ENCODE measurements at places on chromosomes 7 and 10. TPM values are rescaled to one million over a fixed set of nuclear protein-coding genes. Genes with fewer than 3 reads are reported as not detected.

Gene STAMBPL1
- 37.0 TPM for total RNA-seq

Gene CALHM2
- total RNA-seq: 124 TPM

Gene SLC18A3
- not detected for total RNA-seq

Gene SAP25
- total RNA-seq: 11.8 TPM

Gene FAM221A
- 10.1 TPM for total RNA-seq

Gene CLDN15
- total RNA-seq: 27.7 TPM

Gene FAM25G
- total RNA-seq: not detected

Gene KIF11
- total RNA-seq: not detected

Gene TNPO3
- total RNA-seq: 59.4 TPM

Gene ADCY1
- total RNA-seq: 3.6 TPM

Gene PLEKHA8
- 4.8 TPM for total RNA-seq

Gene MINDY4
- 6.0 TPM for total RNA-seq

Gene ZCCHC24
- 180 TPM for total RNA-seq

GRCh38 chr7:36522453-36523007, 132.9 kb downstream of the ANLN start:
- no peak overlapping the region for H3K27ac ChIP-seq
- H3K36me3 ChIP-seq: no peaks in the 10 kb centered on the region
- no peak for DNase-seq
- no peaks in the 10 kb centered on the region for H3K27me3 ChIP-seq
- H3K4me3 ChIP-seq: no peak overlapping the region
- no peaks in the 10 kb centered on the region for H3K4me1 ChIP-seq

GRCh38 chr7:8411103-8411502, 22.3 kb upstream of the NXPH1 start:
- DNase-seq: no peak
- H3K4me3 ChIP-seq: no peak overlapping the region
- H3K27ac ChIP-seq: no peak overlapping the region
- H3K36me3 ChIP-seq: no peaks in the 10 kb centered on the region

DNA sequence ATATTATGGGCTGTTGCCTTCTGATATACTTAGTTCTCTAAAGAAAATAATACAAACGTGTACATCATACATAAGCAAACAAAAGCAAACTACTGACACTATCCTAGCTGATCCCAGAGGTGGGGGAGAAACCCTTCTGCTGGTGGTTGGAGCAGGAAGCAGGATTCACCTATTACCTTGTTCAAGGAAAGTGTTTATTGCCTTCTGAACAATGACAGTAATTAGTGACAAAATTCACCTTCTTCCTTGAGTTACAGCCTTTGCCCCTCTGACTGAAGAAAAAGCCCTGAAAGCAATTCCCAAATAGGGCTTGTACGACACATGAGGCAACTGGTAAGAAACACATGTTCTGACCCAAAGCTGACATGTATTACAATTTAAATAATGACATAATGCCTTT, 118.8 kb upstream of the AKR1E2 start:
- no peak overlapping the region for H3K4me3 ChIP-seq
- no peaks in the 10 kb centered on the region for H3K36me3 ChIP-seq
- H3K27me3 ChIP-seq: no peaks in the 10 kb centered on the region
- no peak for DNase-seq
- H3K27ac ChIP-seq: no peak overlapping the region

DNA sequence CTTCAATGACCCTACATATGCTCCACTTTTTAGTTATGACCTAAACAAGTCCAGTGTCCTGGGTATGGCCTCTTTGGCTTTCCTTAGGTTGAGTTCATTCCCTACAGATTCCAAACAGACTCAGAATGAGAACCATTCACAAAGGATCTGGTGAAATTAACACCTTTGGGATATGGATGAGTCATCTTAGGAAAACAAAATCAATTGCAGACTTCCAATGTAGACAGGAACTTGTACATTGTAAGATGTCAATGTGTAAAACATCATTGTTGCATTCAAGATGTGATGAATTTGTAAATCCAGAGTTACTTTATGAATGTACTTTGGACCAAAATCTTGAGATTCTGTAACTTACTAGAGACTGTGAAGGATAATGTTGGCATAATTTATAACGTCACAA, 43.4 kb upstream of the HECTD2 start:
- no peaks in the 10 kb centered on the region for H3K36me3 ChIP-seq
- H3K4me3 ChIP-seq: no peak overlapping the region
- no peaks in the 10 kb centered on the region for H3K4me1 ChIP-seq
- no peaks in the 10 kb centered on the region for H3K27me3 ChIP-seq
- no peak overlapping the region for H3K27ac ChIP-seq

DNA sequence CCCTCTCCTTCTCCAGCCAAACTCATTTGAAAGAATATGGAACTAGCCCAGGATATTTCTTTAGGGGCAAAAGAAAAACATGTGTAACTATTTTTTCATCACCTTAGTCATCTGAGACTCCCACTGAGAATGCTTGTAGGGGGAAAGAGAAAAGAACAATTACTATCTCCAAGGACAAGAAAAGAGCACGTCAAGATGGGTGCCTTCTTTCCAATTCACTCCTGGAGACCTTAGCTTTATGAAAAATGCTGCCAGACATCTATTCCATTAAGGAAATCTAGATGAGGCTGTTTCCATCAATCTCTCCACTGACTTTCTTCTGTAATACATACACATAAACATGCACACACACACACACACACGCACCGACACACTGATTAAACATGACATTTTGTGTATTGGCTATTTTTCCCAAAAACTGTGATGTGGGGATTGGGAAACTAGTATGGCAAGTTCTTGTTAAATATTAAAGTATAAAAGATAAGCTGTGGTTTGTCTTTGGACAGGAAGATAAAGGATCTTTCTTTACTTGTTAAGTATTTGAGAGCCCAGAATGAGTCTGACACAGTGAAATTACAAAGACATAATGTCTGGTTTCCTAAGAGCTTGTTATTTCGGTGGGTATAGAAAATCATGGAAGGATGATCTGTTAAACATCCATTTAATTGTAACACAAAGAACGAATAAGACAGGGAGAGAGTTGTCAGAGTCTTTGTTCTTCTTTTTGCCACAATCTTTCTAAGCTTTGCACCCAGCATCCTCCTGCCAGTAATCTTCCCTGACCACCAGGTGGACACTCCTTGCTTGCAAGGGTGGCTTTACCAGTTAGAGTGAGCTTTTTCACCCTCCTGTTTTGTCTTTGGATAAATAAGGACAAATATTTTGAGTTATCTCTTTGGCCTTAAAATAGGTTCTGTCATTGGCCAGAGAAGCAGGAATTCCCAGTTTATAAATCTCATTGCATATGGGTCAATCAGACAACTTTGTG, 177.3 kb upstream of the TMEM72 start:
- H3K4me1 ChIP-seq: no peaks in the 10 kb centered on the region
- no peak overlapping the region for H3K4me3 ChIP-seq
- H3K27me3 ChIP-seq: no peaks in the 10 kb centered on the region
- DNase-seq: no peak
- H3K27ac ChIP-seq: no peak overlapping the region

GRCh38 chr7:134722786-134723322, 56.6 kb upstream of the CALD1 start:
- no peaks in the 10 kb centered on the region for H3K4me1 ChIP-seq
- no peak overlapping the region for H3K4me3 ChIP-seq
- H3K27ac ChIP-seq: peak overlapping the region; percentile 44
- no peak for DNase-seq
- no peaks in the 10 kb centered on the region for H3K27me3 ChIP-seq
- no peaks in the 10 kb centered on the region for H3K36me3 ChIP-seq

DNA sequence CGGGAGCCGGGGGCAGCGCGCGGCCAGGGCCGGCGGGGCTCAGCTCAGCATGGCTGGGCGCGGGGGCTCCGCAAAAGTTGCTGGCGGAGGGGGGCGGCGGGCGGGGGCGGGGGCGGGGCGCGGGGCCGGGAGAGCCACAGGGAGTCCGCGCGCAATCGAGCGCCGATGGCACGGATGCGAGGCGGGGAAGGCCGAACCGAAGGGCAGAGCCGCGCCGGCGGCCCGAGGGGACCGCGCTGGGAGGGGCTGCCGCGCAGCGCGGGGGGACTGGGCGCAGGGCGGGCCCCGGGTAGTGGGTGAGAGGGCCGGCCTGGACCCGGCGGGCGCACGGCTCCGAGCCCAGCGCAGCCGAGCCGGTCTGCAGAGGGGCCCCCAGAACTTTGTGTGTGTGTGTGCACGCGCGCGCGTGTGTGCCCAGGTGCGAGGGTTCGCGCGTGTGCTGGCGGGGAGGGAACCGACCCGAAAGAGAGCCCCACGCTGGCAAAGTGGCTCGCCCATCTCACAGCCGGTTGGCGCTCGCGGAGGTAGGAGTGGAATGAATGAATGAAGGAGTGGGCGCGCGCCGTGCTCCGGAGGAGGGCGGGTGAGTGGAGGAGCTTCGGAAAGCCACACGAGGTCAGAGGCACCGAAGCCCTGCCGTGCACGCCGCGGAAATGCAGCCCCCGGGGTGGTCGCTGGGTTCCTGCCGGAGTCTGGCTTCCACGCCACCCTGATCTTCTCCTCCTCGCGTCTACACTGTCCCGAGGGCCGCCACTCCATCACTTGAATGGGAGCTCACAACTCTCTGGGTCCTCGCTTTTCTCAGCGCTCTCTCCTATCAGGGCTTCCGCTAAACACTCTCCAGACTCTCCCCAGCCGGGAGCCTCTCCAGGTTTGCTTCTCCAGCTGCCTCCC, at the start of gene HIPK2:
Gene HIPK2, minus strand, starts transcription at position 51 of the 894 bp plus-strand sequence. CDS start 375 bp downstream, outside the sequence.
- peak; percentile 90 for DNase-seq
- H3K27ac ChIP-seq: peak within 1 kb of the TSS; percentile 94
- H3K4me3 ChIP-seq: peak within 1 kb of the TSS; percentile 78
- no peaks in the 10 kb centered on the region for H3K36me3 ChIP-seq
- H3K4me1 ChIP-seq: no peaks in the 10 kb centered on the region

DNA sequence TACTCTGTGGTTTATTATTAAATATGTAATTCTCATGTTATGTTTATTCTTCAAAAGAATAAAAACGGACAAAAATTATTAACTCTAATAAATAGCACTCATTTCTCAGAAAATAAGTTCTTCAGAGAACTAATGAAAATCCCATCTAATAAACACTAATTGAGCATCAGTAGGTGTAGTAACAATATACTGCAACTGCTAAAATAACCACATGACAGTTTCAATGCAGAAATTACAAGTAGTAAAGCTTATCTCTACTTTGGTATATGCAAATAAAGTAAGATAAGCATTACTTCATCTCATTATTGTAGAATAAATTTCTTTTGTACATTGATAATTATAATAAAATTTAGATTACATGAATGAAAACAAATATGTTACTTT, 56.4 kb upstream of the DKK1 start:
- H3K36me3 ChIP-seq: no peaks in the 10 kb centered on the region
- no peak overlapping the region for H3K4me3 ChIP-seq
- H3K27me3 ChIP-seq: no peaks in the 10 kb centered on the region
- DNase-seq: no peak

DNA sequence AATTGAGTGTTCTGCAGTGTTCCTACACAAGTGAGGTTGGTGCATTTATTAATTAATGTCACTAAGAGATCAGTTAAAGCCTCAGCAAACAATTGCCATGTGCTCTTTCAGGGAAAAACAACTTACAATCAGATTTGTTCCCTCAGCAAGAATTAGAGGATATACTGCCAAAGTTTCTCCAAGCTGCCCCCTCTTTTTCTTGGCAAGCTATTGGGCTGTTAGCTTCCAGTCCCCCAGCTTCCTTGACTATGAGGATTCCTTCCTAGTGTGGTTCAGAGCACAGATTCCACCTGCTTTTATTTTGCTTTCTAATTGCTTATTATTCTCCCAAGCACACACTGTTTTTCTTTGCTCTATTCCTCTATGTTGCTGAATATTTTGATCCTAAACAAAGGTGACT, 112.7 kb downstream of the RBM20 start:
- DNase-seq: no peak
- H3K27ac ChIP-seq: no peak overlapping the region
- H3K4me1 ChIP-seq: peaks cover 3% of the 10 kb centered on the region
- H3K36me3 ChIP-seq: no peaks in the 10 kb centered on the region

DNA sequence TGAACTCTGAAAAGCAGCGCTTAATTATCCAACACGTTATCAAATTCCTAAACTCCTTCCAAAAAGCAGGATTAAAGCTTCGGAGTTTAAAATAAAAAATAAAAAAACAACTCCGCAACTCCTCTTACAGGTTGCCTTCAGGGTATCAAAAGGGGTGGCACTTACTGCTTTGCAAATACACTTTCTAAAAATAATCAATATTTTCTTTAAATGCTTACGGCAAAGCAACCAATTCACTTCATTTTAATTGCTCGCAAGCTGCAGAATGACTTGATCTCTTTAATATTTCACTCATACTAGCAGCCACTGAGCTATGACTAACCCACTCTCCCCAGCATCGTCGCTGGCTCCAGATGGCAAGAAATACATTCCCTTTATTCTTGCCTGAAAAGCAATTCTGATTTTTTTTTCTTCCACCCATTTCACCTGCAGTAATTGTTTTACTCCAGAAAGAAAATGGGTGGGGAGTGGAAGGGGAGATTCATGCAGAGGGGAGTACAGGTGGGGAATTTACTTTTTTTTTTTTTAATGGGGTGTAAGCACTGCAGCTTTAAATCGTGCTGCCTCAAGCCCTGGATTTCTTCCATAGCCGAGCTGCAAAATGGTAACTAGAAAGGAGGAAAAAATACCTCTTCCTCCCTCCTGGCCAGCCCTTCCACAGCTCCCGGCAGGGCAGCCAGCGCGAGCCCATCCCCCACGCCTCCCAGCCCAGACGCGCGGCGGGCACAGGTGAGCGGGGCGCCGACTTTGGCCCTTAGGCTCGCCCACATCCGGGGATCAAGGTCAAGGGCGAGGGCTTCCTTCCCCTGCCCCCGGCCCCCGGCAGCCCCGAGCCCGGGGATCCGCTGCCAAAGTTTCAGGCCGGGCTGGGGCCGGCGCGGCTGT, 54.2 kb upstream of the FHIP2A start:
- H3K4me1 ChIP-seq: peaks cover 8% of the 10 kb centered on the region
- H3K27me3 ChIP-seq: no peaks in the 10 kb centered on the region
- H3K36me3 ChIP-seq: no peaks in the 10 kb centered on the region
- peak overlapping the region; percentile 84 for H3K4me3 ChIP-seq

- DNase-seq: peak; percentile 50
- H3K4me3 ChIP-seq: no peak overlapping the region
- peaks cover 19% of the 10 kb centered on the region for H3K4me1 ChIP-seq
- H3K36me3 ChIP-seq: no peaks in the 10 kb centered on the region
- no peak overlapping the region for H3K27ac ChIP-seq
- peaks cover 70% of the 10 kb centered on the region for H3K27me3 ChIP-seq
Observed at GRCh38 chr7:27171637-27172314, 2.3 kb downstream of the HOXA10 start.

DNA sequence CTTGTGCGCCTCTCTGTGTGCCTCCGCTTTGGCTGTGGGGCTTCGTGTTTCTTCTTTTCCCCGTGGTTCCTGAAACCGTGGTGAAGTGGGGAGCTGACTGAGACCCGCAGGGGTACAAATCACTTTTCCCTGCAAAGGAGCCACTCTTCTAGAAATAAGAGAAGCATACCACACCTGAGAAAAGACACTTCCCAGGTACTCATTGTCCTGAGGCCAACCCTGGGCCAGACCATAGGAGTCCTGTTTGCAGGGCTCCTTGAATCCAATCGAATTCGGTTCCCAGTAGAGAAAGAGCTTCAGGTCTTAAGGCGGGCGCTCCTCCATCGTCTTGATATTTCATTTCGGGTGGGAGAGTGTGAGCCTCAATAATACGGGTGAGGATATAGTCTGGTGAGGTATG, 32.4 kb upstream of the ZNF273 start:
- H3K27ac ChIP-seq: no peak overlapping the region
- no peak for DNase-seq
- no peak overlapping the region for H3K4me3 ChIP-seq
